SW480 (cell line): ENCODE measurements at places on chromosomes 5 and 9.

GRCh38 chr5:61603211-61603908, 271.3 kb downstream of the ZSWIM6 start:
- no peak for DNase-seq

DNA sequence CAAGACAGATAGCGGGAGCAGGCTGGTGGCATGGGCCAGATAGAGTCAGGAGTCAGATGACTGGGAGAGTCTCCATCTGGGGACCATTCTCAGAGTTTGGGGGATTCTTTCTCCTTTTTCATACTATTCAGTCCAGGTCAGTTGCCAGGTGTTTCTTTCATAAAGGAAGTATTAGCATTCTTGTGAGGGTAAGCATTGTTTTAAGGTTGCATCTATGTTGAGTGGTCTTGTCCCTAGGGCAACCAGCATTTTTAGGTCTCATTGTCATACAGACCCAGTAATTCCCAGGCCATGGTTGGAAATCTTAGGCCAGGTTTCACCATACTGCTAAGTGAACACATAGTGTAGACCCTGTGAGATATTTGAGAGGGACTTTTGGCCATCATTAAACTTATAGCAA, 122.3 kb upstream of the POC5 start:
- DNase-seq = no peak

GRCh38 chr5:92711956-92712355, 869.1 kb downstream of the NR2F1-AS1 start:
- no peak for DNase-seq

GRCh38 chr5:99272576-99272975, 343.8 kb upstream of the CHD1 start:
- no peak for DNase-seq

GRCh38 chr5:38574009-38574408, 17.6 kb upstream of the LIFR start:
- no peak for DNase-seq

GRCh38 chr9:5671711-5672353, 42.9 kb downstream of the RIC1 start:
- peak; percentile 95 for DNase-seq

GRCh38 chr9:123238365-123238764, 30.0 kb downstream of the STRBP start:
- no peak for DNase-seq

DNA sequence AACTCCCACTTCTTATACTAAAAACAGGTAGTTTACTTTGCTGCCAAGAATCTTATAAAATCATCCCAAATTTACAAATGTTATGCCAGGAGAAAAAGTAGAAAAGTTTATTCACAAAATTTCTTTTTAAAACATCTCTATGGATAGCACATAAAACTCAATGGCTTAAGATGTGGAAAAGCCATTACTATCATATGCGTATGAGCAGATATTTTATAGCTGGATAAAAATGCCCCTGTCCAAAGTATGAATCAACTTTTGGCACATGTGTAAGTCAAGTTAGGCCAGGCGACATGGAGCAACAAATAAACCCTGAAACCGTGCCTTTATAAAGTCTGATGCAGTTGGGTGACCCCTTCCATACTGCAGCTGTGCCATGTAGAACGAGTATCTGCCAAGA, 38.6 kb upstream of the FBP1 start:
- no peak for DNase-seq

DNA sequence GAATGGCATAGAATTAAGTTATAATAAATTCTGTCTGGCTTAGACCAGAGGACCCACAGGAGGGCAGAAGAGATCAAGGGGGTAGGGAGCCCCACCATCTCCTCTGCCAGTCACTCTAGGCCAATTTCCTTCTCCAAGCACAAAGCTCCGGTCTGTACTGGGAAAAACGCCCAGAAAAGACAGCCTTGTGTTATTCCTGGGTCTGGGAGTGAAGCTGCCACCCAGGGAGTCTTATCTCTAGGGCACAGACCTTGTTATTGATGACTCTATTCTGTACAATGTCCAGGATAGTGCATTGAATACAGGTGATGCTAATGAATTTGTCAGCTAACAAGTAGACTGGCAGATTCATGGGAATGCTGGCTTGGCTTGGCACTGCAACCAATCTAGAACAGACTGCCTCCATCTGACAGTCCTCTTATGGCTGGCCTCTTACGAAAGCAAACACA, 60.7 kb downstream of the MED27 start:
- DNase-seq = no peak

DNA sequence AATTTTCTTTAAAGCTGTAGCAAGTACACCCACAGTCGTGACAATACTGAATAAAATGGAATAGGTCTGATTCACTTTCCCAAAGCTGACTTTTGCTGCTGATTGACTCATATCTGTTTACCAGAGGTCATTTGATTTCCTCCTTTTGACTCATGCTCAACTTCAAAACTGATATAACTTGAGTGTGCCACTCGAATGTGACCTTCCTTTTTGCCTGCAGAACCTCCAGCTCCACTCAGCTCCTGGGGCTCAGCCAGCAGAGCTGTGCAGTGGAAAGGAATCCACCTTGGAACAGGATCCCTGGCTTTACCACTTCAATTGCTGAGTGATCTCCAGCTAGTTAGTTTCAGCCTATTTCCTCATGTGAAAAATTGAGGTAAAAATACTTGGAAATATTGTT, 84.1 kb downstream of the FEM1C start:
- peak; percentile 65 for DNase-seq

GRCh38 chr5:62718324-62718723, 139.7 kb downstream of the LRRC70 start:
- DNase-seq = no peak

DNA sequence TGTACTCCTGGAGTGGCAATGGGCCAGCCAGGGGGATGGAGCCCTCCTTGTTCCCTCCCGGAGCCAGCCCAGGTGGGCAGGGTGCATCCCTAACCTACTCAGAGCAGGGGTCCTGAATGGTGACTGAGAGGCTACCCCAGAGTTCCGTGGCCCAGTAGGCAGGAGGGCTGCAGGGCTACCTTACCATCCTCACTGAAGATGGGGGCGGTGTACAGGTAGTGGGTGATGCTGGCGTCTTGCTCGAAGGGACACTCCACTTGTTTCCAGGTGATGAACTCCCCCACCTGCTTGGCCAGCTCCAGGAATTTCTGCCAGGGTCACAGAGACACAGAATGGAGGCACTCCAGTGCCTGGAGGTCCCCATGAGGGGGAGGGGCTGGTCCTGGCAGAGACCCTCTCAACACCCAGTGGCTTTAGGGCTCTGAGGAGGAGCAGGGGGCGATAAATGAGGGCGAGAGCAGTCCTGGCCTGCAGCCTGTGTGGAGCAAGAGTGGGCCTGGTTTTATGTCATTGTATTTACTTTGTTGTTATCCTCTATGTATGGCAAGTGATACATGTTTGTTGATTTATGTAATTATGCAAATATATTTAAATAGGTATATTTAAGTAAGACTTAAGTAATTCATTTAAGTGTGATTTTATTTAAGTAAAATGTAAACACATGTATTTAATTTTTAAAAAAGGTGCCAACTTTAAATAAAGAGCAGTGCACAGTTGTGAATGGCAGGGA, 39.9 kb upstream of the RNF130 start:
- no peak for DNase-seq

DNA sequence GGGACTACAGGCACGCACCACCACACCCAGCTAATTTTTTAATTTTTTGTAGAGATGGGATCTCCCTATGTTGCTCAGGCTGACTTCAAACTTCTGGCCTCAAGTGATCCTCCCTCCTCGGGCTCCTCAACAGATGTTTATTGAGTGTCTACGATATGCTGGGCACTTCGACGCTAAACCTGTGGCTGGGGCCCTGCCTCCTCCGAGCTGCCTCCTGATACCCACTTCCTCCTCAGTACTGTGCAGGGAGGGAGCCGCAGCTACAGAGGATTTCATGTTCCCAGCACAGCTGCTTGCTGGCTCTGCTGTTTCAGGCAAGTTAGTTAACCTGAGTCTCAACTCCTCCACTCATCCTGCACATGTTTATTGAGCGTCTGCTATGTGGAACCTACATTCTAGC, 9.6 kb downstream of the AIF1L start:
- DNase-seq = no peak

DNA sequence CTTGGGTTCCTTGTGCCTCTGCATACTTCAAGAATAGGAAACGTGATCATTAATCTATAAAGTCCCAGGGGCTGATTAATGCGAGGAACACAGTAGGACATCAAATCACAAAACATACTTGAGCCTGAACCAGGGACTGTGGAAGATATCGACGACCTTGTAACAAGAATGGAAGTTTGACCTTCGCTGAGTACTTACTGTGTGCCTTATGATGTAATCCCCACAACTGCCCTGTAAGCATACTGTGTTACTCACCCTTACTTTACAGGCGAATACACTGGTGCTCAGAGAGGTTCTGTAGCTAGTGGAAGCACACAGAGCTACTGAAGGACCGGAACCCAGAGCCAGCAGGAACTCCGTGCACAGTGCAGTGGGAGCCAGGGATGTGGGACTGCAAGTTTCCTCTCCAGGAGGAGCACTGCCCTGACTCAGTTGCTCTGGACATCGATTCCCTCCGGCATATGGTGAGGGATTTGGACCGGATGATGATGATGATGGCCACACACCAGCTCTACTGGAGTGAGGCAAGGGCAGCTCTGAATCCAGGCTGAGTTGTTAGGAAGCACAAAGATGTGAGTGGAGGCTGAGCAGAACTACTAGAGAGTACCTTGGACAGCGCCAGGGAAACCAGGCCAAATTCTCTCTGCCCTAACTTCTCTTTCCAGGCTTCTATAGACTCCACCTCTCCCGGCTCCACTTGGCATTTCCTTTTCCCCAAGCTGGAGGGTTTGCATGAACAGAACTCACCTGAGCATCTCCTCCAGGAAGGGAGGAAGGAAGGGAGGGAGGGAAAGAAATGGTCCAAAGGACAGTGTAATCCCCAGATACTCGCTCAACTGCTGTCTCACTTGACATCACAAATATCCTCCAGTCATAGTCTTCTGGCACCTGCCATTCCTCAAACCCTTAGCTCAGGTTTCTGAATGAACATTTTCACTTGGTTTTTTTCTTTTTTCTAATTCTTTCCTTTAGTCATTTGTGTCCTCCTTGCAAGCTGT, 1.5 kb upstream of the GABBR2 start:
- peak; percentile 29 for DNase-seq

- no peak for DNase-seq
Observed at GRCh38 chr9:37873955-37874354, 30.0 kb downstream of the SLC25A51 start.

GRCh38 chr9:81305561-81306182, 383.7 kb downstream of the TLE1 start:
- DNase-seq = no peak

- DNase-seq = no peak
Observed at GRCh38 chr5:115510145-115510645, 34.4 kb downstream of the FEM1C start.

DNA sequence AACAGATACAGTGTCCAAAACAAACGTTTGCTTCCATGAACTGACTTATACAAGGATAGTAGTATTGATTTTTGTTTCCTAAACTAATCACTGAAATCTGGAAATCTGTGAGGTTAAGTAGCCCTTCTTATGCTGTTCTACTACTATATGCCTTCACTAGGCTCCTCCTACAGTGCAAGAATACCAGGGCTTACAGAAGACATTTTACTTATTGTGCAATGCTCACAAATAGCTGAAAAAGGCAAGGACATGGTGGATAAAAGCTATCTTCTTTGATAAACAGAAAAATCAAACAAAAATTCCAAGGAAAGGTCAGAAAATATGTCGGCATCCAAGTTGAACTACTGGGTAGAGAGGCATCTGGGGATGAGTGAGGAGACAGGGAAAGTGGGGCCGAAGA, 61.9 kb downstream of the OXCT1 start:
- no peak for DNase-seq

- DNase-seq = no peak
Observed at GRCh38 chr5:158119961-158120723, 261.2 kb upstream of the CLINT1 start.

- peak; percentile 9 for DNase-seq
Observed at GRCh38 chr5:36552651-36553393, 53.6 kb upstream of the SLC1A3 start.

GRCh38 chr9:113590991-113591898, 127.7 kb downstream of the RGS3 start:
- DNase-seq = peak; percentile 73

- peak; percentile 5 for DNase-seq
Observed at GRCh38 chr5:152170350-152170749, 234.7 kb downstream of the NMUR2 start.

- DNase-seq = no peak
Observed at GRCh38 chr5:123398058-123398733, 25.0 kb downstream of the CEP120 start.
